Common myeloid progenitor, CD34-positive (primary cell): ENCODE measurements at places on chromosomes 7 and 10.
A peak's percentile ranks its signal among the peaks of the same experiment; 100 is the strongest.

GRCh38 chr7:148570510-148570909, 20.1 kb upstream of the C7orf33 start:
- DNase-seq = no peak

- DNase-seq = peak; percentile 70
Observed at GRCh38 chr7:152383341-152384234, 52.2 kb downstream of the KMT2C start.

GRCh38 chr10:50636618-50637579, 13.1 kb upstream of the SGMS1 start:
- DNase-seq = no peak

- DNase-seq = no peak
Observed at GRCh38 chr7:27240015-27240731, 2.4 kb upstream of the EVX1 start.

- DNase-seq = no peak
Observed at GRCh38 chr10:43444323-43444722, 7.4 kb downstream of the ZNF487 start.

DNA sequence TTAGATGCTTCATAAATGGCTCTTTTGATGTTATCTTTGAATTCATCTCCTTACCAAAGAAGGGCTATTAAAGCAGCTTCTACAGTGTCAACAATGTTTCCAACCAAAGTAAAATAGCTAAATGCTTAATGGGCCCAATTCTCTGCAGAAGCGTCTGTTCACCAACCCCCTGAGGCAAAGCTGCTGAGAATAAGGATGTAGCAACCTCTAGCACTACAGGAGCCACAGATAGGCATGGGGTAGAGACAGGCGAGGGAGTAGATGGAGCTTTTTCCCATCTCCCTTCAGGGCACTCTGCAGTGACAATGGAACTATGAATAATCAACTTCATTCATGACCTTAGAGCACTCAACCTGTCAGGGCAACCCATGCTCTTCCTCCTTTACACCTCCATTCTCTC, 134.1 kb downstream of the FZD1 start:
- no peak for DNase-seq

GRCh38 chr7:112529521-112529920, 48.7 kb downstream of the LSMEM1 start:
- no peak for DNase-seq

DNA sequence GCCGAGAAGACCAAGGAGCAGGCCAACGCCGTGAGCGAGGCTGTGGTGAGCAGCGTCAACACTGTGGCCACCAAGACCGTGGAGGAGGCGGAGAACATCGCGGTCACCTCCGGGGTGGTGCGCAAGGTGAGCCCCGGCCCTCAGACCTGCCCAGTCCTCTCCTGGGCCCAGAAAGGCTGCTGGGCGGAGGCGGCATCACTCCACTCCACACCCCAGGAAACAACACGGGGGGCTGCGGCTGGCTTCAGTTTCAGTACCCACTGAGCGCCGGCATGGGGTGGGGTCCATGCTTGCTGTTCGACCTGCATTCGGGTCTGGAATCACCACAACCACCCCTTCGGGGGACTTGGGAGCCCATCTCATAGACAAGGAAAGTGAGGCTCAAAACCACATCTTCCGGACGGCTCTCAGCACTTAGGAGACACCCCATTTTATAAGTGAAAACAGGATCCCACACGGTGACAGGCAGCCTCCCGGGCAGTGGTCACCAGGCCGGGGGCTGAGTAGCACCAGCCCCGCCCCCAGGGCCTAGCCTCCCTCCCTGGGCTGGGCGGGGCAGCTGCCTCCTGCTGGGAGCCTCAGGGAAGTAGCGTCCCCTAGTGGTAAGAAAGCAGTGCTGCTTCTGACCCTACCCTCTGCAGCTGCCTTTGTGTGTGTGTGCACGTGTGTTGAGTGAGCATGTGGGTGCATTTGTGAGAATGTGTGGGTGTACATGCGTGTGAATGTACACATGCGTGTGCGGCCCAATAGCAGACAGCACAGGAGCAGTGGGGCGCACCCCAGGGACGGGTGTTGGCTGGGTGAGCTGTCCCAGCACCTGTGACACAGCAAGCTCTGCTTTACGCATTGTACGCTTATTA, 1.8 kb downstream of the SNCG start:
- peak; percentile 58 for DNase-seq

DNA sequence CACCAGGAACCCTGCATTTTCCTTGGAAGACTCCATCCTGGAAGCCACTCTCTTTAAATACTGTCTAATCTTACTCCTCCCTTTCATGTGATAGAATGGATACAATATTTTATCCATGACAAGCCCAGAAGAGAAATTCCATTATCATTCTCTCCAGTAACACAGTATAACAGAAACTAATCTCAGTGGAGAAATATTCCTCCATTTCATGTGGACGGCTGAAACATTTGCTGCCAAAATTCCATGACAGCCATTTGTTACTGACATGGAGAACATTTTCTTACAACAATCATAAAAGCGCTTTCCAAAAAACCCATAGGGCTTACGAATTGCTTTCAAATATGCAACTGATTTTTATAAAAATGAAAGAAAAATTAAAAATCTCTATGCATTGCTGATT, 392.8 kb upstream of the KLF6 start:
- DNase-seq = no peak

DNA sequence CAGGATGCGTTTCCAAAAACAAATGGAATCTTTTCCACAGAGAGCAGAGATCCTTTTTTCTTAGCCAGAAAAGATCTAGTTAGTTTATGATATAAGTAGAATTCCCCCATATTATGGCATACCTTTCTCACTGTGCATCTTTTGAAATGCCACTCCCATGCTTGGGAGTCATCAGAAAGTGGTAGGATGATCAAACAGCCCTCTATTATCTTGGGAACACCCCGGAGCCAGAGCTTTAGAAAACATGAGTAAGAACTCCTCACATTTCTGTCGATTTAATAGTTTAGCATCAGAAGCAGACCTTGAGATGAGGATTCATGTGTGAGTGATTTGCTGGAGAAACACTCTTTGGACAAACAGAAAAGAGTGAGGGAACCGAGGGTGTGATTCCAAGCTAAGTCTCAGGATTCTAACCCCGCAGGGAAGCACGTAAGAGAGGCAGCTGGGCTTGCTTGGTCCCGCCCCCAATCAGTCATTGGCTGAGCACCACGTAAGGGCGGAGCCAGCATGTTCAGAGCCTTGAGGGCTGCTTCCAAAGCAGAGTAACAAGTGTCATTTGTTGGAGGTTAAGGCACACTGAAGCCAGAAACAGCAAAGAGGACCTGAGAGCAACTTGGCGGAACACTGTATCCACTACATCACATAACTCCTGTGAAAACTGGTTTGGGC, 43.7 kb upstream of the NXPH1 start:
- DNase-seq = no peak

- peak; percentile 7 for DNase-seq
Observed at GRCh38 chr7:104198673-104199278, 9.0 kb downstream of the ORC5 start.

DNA sequence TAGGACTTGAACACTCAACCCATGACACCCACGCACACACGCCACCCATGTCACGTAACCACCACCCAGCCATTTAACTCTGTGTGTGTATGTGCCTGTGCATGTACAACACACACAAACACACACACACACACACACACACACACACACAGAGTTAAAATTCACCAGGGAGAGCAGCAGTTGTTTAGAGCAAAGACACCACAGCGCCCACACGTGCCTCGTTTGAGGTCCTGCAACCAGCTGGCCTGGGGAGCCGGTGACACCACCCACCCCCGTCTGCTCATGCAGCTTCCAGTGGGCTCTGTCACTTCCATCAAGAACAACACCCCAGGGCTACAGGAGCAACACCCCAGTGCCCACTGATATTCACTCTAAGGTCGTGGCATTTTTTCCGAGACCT, 97.4 kb downstream of the ELFN1 start:
- DNase-seq = no peak

- DNase-seq = no peak
Observed at GRCh38 chr10:14670551-14671240, 104.0 kb downstream of the FAM107B start.

- DNase-seq = no peak
Observed at GRCh38 chr7:8822595-8822994, 389.2 kb downstream of the NXPH1 start.

- no peak for DNase-seq
Observed at GRCh38 chr7:112897839-112898431, 107.7 kb upstream of the TMEM168 start.

DNA sequence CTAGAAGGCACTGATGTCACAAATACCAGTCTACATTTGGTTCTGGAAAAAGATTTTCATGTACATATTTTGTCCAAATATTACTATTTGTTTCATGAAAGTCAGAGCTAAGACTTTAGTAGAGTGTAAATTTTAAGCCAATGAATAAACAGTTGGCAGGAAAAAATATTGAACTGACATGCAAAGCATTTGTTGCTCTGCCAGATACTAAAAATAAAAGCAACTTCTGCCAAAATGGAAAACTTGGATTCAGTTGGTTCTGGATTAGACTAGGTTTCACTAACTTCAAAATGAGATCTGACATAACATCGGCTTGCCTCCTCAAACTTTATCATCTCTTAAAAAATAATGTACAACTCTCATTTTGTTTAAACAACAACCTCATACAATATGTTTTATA, 34.9 kb downstream of the FAM204A start:
- DNase-seq = no peak

DNA sequence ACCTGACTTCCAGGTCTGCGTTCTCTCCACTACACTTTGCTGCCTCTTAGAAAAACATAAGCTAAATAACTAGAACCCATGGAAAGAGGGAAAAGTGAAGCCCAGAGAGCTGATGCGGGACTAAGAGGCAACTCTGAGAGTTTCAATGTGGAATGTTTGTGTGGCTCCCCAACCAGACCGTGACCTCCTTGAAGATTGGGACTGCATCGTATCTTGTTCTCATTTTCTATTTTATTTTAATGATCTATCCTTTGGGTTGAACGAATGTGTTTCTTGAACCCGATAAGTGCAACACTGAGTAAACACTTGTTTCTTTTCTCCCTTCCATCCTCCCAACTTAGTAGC, 77.4 kb downstream of the TPST1 start:
- DNase-seq = no peak

DNA sequence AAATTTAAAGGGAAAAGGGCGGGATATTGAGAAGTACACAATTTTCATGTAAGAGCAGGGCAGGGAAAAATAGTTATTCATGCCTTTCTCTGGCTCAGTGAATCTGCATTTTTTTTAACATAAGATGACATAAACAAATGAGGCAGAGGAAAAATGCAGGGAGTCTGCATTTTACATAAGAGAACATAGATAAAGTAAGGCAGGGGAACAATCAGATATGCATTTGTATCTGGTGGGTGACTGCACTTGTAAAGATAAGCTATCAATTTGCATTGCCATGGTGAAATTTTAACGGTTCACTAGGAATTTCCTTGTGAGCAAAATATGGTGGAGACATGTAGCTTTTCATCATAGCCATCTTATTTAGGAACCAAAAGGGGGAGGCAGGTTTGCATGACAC, 33.5 kb downstream of the ALOX5 start:
- DNase-seq = no peak

DNA sequence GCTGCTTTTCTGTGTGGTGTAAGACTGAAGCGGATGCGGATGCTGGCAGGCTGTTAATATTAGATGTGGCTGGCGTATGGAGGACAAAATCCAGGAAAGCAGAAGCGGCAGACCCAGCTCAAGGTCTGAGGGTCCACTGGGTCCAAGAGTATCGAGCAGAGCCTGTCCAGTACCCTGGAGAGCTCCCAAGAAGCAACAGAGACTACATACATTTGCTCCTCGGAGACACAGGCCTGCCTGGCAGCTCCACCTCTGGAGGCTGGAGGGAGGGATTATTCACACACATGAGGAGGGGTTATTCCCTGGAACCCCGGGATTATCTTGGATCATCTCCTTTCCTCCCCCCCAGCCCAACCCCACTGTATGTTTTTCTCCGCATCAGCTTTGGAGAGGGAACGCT, 31.3 kb upstream of the LOXL4 start:
- no peak for DNase-seq

DNA sequence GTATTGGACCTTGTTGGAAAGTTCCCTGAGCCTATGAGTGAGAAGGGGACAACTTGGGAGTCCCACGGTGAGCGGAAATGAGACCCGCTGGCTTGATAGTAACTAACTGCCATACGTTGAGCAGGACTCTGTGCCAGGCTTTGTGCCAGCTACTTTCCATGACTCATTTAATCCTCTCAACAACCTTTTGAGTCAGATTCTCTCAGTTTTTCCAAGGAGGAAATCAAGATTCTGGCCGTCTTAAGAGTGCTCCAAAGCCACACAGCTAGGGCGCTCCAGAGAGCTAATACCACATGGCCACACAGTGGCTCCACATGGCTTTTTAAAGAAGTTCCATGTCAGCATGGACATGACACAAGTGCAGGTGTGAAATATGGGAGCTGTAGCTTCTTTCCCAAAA, 55.7 kb downstream of the NOD1 start:
- no peak for DNase-seq

GRCh38 chr10:72045586-72045985, 42.8 kb downstream of the SPOCK2 start:
- peak; percentile 6 for DNase-seq

- DNase-seq = peak; percentile 14
Observed at GRCh38 chr7:99505324-99505662, 831 bp downstream of the ZKSCAN5 start.

GRCh38 chr10:44511166-44511565, 126.3 kb upstream of the CXCL12 start:
- no peak for DNase-seq

DNA sequence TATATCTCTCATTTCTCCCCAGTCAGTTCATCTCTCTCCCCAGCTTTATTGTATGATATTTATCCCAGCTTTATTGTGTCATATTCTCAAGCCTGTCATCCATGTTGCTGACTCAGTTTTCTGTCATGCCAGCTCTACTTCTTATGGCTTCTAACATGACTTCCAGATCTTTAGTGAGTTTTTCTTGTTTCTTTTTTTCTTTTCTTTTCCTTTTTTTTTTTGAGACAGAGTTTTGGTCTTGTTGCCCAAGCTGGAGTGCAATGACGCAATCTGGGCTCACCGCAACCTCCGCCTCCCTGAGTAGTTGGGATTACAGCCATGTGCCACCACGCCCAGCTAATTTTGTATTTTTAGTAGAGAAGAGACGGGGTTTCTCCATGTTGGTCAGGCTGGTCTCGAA, 28.7 kb upstream of the CALU start:
- DNase-seq = no peak

DNA sequence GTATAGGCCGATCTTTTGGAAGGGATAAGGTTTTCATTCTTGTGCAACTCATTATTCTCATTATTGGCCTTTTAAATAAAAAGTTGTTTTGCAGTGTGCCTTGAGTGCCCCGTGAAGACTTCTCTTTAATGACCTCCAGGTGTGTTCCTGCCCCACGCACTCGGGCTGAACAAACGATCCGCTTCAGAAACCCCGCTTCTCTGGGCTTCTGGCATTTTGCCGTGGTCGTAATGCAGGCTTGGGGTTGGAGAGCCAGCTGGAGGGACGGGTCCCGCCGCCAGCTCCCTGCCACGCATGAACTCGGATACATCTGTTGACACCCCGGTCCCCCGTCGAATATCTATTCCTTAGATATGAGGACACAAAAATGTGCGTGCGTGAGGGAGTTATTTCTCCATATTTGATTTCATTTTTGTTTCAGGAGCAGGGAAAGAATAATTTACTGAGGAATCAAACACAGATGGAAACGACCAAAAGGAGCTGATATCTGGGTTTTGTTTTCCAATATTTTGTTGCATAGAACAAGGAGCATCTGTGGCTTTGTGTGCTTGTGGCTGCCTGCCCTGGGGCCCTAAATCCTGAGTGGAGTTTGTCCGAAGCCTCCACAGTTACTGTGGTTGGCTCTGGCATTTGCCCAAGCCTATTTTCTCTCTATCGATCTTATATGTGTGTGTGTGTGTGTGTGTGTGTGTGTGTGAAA, 17.0 kb upstream of the TTYH3 start:
- no peak for DNase-seq
